ENCODE measurements at places on chromosomes 12 and 14.

GRCh38 chr14:75672605-75673192 lies 11.7 kb downstream of the TTLL5 start:
- no peak for DNase-seq

DNA sequence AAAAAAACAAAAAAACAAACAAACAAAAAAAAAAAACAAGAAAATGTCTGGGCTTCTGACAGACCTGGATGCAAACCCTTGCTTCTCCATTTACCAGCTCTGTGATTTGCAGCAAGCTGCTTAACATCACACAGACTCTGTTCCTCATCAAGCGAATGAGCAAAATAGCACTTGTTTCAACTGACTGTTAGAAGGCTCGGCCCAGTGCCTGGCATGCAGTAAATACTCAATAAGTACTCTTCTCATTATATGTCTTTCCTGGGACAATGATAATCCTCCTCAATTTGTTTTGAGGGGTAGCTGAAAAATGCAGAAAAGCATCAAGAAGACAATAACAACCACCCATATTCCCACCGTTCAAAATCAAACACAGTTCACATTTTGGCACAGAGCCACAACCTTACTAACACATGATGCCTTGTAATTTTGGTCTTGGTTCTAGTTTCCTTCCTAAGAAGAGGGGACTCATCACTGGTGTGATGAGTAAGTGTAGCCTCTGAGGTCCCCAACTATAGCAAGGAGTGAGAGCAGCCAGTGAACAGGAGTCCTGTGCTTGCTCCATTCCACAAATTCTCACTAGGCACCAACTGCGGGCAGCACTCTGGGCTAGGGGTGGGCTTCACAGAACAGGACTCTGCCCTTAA lies 60.4 kb downstream of the TTC7B start:
- no peak for DNase-seq

GRCh38 chr12:2383325-2384028 lies 330.7 kb downstream of the CACNA1C start:
- no peak for DNase-seq

GRCh38 chr12:132329036-132329719 lies at the start of gene GALNT9:
Gene GALNT9 (minus strand): TSS chr12:132329589. CDS start chr12:132329203, 386 bp downstream.
- no peak for DNase-seq

DNA sequence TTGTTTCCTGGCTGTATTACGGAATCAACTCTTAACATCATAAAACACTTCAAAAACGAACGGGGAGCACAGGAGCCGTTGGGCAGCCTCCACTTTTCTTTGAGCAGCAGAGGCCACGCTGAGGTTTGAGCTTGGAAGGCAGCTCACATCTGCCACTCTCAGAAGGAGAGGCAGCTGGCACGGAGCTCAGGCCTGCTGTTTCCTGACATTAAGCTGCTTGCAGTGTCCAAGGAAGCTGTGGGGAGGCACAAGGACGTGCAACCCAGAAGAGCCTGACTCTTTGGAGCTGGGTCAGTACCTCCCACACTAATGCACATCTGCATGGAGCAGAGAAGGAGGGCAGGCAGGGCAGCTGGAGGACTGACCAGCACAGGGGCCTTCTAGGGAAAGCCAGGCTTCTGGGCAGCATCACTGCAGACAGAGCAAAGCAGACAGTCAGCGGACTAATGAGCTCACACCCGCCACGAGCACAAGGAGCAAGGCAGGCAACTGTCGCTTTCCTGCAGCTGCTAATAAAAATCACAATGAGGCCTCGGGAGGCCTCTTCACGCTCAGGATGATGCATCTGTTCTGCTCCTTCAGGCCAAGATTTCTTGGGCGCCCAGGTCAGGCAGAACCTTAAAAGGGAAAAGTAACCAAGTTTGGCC lies 211.1 kb downstream of the GLT1D1 start:
- DNase-seq, result no peak

- DNase-seq, result no peak
Measured at GRCh38 chr14:49905989-49906388, 13.1 kb downstream of the ARF6 start.

GRCh38 chr14:66495218-66496098 lies 9.3 kb downstream of the CCDC196 start:
- DNase-seq, result no peak

- no peak for DNase-seq
Measured at GRCh38 chr14:50800032-50800431, 30.9 kb downstream of the NIN start.

DNA sequence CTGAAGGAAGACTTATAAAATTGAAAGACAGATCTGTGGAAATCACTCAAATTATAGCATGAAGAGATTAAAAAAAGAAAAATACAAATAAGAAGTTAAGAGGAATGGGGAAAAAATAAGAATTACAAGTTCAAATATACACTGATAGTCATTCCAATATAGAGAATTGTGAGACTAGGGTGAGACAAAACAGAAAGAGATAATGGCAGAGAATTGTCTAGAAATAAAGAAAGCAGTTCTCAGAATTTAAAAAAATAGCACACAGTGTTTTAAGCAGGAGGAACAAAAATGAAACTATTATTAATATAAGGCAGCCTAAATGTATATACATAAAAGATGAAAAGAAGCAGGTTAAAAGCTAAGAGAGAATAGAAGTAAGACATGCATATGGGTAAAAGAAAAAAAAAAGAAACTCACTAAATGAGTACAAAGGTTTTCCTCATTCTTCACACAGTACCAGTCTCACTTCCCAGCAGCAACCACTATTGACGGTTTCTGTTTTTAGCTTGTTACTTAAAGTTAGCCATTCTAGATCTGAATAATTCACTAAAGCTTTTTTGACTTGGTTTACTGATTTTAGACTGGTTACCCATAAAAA lies 31.1 kb downstream of the SLC38A4 start:
- no peak for DNase-seq

GRCh38 chr12:129673806-129674205 lies 230.0 kb downstream of the TMEM132D start:
- no peak for DNase-seq

Data from H54 (cell line).